ENCODE measurements at places on chromosomes 16 and 17. TPM values are rescaled to one million over a fixed set of nuclear protein-coding genes. Genes with fewer than 3 reads are reported as not detected.

SEPTIN1 gene
- 1.6 TPM for total RNA-seq

TMC6 gene
- total RNA-seq = 292 TPM

EXOC3L1 gene
- 150 TPM for total RNA-seq

SLC13A5 gene
- 1.3 TPM for total RNA-seq

CDRT15L2 gene
- total RNA-seq = not detected

SLC16A6 gene
- 2.4 TPM for total RNA-seq

HAS3 gene
- total RNA-seq = 2.7 TPM

GRCh38 chr16:59181821-59182420 lies 447.8 kb upstream of the GOT2 start:
- no peaks in the 10 kb centered on the region for H3K4me1 ChIP-seq
- no peak for DNase-seq
- no peaks in the 10 kb centered on the region for H3K27me3 ChIP-seq

DNA sequence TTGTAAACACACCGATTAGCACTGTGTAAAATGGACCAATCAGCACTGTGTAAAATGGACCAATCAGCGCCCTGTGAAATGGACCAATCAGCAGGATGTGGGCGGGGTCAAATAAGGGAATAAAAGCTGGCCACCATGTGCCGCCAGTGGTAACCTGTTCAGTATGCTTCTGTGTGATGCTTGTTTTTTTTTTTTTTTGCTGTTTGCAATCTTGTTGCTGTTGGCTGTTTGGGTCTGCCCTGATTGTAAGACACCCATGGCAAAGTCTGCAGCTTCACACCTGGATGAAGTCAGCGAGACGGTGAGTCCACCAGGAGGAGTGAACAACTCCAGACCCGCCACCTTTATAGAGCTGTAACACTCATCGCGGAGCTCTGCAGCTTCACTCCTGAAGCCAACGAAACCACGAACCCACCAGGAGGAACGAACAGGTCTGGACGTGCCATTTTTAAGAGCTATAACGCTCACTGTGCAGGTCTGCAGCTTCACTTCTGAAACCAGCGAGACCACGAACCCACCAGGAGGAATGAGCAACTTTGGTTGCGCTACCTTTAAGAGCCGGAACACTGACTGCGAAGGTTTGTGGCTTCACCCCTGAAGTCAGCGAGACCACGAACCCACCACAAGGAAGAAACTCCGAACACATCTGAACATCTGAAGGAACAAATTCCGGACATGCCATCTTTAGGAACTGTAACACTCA lies 85.0 kb upstream of the MED9 start:
- no peaks in the 10 kb centered on the region for H3K36me3 ChIP-seq
- no peak for DNase-seq
- H3K27me3 ChIP-seq = peaks cover 8% of the 10 kb centered on the region
- H3K4me3 ChIP-seq = no peak overlapping the region

DNA sequence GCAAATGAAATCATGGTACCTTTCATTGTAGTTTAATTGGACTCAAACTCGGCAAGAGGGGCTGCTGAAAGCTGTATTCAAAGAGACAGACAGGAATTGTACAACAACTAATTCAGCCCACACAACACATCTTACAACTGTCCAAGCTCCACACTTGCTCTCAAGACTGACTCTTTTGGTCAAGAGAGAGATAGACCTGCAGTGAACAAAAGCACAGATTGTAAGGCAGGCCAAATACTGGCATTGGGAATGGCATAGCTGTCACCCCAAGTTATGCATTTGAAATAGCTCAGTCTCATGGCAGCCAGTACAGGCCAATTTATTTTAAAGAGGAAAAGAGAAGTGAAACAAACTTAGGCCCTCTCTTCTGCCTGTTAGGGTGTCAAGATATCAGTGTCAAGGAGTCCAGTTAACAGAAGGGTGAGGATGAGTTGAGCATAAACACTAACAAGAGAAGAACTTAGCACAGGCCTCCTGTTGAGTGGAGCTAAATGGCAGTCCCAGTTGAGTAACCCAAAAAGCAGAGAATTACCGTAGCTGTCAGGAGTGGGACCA lies 215.7 kb downstream of the IRX3 start:
- H3K36me3 ChIP-seq = no peaks in the 10 kb centered on the region
- no peak overlapping the region for H3K4me3 ChIP-seq
- H3K27ac ChIP-seq = no peak overlapping the region
- H3K4me1 ChIP-seq = no peaks in the 10 kb centered on the region
- no peak for DNase-seq
- H3K27me3 ChIP-seq = no peaks in the 10 kb centered on the region

GRCh38 chr17:40034426-40035161 lies 19.4 kb downstream of the CSF3 start:
- no peak overlapping the region for H3K27ac ChIP-seq
- no peak overlapping the region for H3K4me3 ChIP-seq
- no peak for DNase-seq
- peaks cover 10% of the 10 kb centered on the region for H3K27me3 ChIP-seq
- peaks cover 7% of the 10 kb centered on the region for H3K4me1 ChIP-seq

- no peak overlapping the region for H3K4me3 ChIP-seq
- peaks cover 30% of the 10 kb centered on the region for H3K4me1 ChIP-seq
- peaks cover 2% of the 10 kb centered on the region for H3K36me3 ChIP-seq
- H3K27ac ChIP-seq = no peak overlapping the region
Measured at GRCh38 chr17:57444682-57445450, 188.5 kb downstream of the MSI2 start.

DNA sequence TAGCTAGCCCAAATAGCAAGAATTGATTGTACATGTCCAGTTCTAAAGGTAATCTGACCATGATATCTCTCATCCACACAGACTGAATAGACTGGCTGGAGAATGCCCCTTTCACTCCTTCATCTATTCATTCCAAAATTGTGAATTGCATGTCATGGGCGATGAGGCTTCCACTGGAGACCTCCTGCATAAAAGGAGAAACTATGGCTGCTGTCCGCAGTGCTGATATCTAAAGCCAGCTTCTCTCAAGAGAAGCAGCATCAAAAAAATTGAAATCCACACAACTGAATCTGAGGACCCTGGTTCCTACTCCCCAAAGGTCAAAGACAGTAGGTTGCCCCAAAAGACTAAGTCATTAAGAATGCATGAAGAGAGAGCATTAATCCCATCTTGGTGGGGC lies 7.9 kb upstream of the SCNN1G start:
- H3K36me3 ChIP-seq = no peaks in the 10 kb centered on the region
- peak; percentile 29 for DNase-seq
- H3K4me3 ChIP-seq = no peak overlapping the region

- no peak overlapping the region for H3K27ac ChIP-seq
- H3K4me3 ChIP-seq = no peak overlapping the region
- peaks cover 2% of the 10 kb centered on the region for H3K27me3 ChIP-seq
- no peaks in the 10 kb centered on the region for H3K36me3 ChIP-seq
- no peak for DNase-seq
- H3K4me1 ChIP-seq = peaks cover 3% of the 10 kb centered on the region
Measured at GRCh38 chr17:30950669-30951399, 20.0 kb upstream of the RNF135 start.

GRCh38 chr17:78678222-78678557 lies 101.0 kb upstream of the DNAH17 start:
- H3K36me3 ChIP-seq = peaks cover 41% of the 10 kb centered on the region
- no peak overlapping the region for H3K27ac ChIP-seq
- peaks cover 9% of the 10 kb centered on the region for H3K27me3 ChIP-seq
- no peak for DNase-seq
- peaks cover 29% of the 10 kb centered on the region for H3K4me1 ChIP-seq

DNA sequence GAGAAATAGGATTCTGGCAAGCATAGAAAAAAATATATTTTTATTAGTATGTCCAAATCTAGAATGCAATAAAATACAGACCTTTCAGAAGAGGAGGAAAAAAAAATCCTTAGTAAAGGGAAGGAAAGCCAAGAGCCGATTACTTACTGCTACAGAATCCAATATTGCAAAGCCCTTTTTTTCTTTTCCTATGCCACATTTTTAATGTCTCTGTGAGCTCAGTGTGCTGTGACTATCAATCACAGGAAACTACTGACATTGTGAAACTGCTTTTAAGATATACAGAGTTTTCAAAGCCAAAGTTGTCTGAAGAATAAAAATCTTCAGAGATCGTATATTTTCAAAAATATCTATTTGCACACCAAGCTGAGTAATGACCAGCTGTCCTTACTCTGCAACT lies 120.4 kb downstream of the CHD9NB start:
- H3K27ac ChIP-seq = no peak overlapping the region
- no peak for DNase-seq
- no peak overlapping the region for H3K4me3 ChIP-seq
- H3K4me1 ChIP-seq = no peaks in the 10 kb centered on the region
- no peaks in the 10 kb centered on the region for H3K36me3 ChIP-seq
